ENCODE measurements at places on chromosomes 13 and 19.

DNA sequence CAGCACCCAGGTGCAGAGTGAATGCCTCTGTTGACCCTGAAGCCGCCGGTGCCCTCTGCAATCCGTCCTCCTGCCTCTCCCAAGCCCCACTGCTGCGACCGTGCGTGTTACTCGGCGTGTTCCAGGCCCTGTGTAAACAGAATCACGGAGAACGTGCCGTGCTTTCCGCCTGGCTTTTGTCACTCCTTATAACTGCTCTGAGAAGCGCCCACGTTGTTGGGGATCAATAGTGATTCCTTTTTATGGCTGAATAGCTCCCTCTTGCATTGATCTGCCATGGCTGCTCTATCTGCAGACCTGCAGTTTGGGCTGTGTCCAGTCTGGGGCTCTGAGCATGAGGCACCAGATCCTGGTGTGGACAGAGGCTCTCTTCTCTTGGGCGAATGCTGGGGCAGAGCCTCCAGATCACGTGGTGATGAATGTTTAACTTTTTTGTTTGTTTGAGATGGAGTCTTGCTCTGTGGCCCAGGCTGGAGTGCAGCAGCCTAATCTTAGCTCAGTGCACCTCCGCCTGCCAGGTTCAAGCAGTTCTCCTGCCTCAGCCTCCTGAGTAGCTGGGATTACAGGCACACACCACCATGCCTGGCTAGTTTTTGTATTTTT lies 15.8 kb downstream of the ADPRHL1 start:
- no peak for DNase-seq

GRCh38 chr19:9877780-9878510 lies 42.8 kb downstream of the PIN1 start:
- DNase-seq, result no peak

DNA sequence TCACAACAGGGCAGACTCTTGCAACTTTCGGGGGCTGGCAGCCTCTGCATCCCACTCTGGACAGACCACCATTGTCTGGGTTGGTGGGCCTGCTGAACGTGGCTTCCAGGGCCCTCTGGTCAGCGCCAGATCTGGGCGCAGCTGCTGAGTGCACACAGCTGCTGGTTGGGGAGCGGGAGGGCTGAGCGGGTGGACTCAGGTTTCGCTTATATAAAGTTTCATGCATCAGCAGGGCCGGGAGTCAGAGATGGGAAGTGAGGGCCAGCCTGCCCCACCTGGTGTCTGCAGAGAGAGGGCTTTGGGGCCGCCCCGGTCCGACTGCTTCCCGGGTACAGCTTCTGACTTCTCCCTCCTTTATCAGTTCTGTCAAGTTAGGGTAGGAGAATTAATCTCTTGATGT lies 6.9 kb downstream of the ARHGEF7 start:
- DNase-seq, result no peak

DNA sequence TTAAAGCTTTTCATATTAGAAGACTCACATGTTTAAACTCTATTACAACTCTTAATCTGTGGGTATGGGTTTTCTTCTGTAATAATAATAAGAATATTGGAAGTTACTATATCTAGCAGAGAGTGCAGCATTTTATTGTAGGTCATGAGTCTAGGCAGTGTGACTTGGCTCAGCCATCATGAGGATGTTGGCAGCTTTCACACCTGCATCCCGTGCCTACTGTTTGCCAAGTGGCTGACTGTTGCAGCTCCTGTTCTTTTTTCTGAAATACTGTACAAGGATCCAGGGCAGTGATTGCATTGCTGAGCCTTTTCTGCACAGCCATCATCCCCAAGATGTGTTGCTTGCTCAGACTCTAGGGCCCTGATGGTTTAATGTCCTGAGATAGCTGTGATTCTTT lies 47.4 kb downstream of the MTUS2 start:
- no peak for DNase-seq

- no peak for DNase-seq
These were observed 60.6 kb downstream of the LNX2 start for GRCh38 chr13:27559719-27560118.

GRCh38 chr19:41341669-41342490 lies 11.8 kb downstream of the TGFB1 start:
- DNase-seq, result no peak

DNA sequence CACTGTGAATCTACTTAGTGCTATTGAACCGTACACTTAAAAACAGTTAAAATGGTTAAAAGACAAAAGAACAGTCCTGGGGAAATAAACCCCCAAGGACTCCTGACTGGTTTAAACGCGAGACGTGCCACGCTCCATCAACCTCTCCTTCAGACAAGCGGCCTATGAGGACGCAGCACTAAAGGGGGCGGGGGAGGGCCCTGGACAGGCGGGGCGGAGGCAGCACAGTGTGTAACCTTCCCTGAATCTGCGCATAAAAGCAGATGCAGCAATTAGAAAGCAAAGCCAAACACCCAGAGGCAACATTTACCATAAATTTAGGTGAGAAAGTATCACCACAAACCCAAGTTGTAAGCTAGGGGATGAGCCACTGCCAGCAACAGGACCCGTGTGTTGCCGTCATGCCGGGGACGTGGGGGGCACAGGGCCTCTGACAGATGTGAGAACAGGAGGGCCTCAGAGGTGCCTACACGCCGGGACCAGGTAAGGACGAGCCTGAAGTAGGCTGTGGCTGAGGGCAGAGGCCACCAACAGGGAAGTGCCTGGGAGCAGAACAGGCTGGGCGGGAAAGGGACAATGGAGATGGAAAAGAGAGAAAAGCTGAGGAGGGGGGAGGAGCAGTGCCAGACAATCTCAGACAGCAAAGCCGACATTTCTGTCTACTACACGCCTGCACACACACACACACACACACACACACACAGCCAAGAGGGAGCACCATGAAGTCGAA lies 15.3 kb upstream of the ADPRHL1 start:
- no peak for DNase-seq

GRCh38 chr19:42469311-42470235 lies 26.8 kb upstream of the CXCL17 start:
- DNase-seq, result no peak

DNA sequence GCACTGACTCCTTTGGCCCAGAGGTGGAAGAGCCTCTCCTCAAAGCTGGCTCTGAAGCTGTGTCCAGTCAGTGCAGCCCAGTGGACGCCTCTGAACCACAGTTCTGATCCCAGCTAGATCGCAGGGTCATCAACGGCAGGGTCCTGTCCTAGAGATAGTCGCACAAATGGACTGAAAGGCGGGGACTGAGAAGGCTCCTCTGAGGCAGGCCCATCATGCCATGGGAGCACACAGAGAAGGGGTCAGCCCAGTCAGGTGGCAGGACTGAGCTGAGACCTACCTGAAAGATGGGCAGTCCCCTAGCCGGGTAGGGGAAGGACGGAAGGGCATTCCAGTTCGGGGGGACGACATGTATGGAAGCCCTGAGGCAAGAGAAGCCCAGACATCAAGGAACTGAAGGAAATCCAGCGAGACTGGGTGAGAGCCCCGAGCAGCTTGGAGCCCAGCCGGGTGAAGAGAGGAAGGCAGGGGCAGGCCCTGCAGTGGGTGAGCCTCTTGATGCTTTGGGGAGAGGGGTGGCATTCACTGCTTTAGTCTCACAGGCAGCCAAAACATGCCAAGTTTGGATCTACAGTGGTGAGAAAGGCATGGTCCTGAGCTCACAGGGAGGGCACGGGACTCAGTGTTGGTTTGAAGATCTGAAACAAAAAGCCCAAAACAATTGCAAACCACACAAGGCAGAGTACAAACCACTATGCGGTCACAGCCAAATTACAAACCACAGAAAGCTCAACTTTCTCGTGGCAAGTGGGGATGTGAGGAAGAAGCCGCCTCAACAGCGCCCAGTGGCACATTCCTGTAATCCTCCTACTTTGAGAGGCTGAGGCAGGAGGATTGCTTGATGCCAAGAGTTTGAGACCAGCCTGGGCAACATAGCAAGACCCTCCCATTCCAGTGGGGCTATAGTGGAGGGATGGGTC lies 10.0 kb downstream of the CALM3 start:
- no peak for DNase-seq

DNA sequence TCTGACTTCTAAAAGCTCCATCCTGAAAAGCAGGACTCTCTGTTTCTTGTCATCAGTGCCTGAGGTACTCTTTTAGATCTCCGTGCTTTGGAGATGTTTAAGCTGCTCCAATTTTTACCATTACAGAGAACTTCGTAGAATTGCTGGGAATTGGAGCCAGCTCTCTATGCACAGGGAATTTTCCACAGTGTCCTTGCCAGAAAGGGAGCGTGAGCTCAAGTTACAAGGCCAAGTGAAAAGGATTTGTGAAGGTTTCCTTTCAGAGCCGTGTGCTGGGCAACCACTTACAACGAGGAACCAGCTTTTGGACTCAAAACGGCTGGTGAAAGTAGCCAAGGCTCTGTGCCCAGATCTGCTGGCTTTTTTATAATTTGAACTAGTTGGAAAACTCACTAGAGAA lies 82.6 kb downstream of the NUFIP1 start:
- DNase-seq, result no peak

DNA sequence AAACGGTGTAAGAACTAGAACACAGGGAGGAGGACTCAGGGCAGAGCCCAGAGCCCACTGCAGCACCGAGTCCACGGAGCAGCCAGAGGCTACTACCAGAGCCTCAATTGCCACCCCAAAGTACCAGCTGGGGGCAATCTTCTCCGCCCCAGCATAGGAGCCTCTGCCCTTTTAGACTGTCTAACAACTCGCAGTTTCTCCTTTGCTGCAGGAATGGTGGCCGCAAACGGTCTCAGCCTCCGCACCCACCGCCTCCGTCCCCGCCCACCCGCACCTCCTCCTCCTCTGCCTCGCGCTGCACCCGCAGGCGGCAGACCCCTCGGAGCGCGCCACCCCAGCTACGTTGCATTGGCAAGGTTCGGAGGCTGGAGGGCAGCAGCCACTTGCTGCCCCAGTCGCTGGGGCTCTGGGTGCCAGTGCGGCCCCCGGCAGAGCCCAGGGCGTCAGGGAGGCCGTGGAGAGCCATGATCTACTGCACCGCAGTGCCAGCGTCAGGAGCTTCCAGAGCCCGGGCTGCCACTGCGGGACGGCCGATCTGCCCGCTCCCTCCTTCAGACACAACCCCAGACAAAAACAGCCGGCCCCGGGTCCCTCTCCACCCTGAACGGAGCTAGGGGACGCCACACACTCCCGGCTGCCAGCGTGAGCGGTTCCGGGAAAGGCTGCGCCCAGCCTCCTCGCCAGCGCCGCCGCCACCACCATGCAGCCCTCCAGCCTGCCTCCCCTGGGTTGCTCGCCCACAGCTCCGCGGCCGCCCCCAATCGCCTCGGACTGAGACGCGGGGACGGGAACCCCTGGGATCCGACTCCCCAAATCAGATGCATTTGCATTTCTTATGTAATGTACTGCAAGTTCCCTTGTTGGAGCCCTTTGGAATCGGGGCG lies 1.8 kb downstream of the FGF14 start:
- no peak for DNase-seq

DNA sequence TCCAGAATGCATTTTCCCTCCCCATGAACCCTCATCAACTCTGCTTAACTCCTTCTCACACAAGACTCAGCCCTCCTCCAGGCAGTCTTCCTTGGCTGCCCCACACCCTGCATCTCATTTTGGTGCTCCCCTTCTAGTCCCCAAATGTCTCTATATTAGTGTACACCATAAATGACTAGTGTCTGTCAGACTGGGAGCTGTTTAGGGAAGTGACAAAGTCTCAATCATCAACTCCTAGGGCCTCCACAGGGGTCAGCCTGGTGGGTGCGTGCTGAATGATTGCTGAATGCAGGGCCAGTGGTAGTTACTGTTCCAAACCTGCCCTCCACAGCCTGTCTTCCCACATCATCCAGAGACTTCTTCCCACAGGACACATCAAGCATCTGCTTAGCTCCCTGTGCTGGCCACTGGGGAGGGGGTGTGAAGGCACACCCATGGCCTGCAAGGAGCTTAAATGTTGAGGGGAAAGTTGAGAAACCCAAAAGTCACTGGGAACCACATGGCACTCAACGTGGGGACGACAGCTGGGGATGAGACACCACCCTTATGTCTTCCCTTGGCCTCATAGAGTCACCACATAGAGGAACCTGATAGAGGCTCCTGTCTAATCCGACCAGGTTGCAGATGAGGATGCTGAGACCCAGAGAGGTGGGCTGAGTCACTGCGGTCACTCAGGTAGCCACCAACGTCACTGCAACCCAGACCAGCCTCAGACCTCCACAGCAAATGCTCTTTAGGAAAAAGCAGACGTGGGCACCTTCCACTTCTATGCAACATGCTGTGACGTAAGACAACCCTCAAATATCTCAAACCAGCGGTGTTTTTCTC lies 79.3 kb upstream of the TM9SF2 start:
- no peak for DNase-seq

DNA sequence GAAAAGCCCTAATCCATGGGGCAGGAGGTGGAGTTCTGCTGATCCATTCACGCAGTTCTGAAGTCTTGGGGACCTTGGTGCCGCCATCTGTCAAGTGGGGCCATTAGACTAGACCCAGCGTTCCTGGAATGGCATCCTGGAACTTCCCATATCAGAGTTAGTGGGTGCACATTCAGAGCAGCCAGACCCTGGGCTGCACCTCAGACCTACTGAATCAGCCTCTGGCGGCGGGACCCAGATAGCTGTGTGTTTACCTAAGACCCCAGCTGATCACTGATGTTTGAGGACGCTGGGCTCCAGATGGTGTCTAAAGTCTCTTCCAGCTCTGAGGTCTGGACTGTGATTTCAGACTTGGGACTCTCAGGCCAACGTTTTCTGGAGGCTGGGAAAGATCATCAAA lies 12.8 kb downstream of the POP4 start:
- no peak for DNase-seq

- no peak for DNase-seq
These were observed 18.4 kb upstream of the KPNA3 start for GRCh38 chr13:49810567-49811526.

- DNase-seq, result no peak
These were observed 250.5 kb downstream of the TDRD3 start for GRCh38 chr13:60647547-60647946.

GRCh38 chr13:46041419-46041839 lies 11.1 kb downstream of the ZC3H13 start:
- no peak for DNase-seq

- DNase-seq, result no peak
These were observed 13.8 kb downstream of the LILRB1 start for GRCh38 chr19:54644056-54644455.

GRCh38 chr19:32829345-32829896 lies 40.1 kb downstream of the SLC7A9 start:
- DNase-seq, result no peak

GRCh38 chr13:59374691-59375090 lies 789.0 kb downstream of the DIAPH3 start:
- no peak for DNase-seq

DNA sequence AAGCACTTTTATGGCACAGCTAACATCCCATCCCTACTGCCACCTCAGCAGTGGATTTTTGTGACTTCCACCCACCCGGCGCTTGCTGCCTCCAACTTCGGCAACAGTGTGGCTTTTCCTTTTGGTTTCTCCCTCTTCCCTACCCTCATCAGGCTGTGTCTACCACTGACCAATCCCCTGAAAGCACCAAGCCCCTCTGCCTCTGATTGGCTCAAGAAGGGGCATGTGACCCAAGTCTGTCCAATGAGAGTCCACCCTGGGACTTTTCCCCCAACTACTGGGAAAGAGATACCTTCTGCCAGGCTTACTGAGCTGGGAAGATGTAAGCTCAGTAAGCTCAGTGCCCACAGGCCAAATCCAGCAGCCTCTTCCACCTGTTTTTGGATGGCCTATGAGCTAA lies 5.8 kb downstream of the SMIM7 start:
- no peak for DNase-seq
